NCI-H345 (cell line): ENCODE measurements at places on chromosomes 5 and 9.

DNA sequence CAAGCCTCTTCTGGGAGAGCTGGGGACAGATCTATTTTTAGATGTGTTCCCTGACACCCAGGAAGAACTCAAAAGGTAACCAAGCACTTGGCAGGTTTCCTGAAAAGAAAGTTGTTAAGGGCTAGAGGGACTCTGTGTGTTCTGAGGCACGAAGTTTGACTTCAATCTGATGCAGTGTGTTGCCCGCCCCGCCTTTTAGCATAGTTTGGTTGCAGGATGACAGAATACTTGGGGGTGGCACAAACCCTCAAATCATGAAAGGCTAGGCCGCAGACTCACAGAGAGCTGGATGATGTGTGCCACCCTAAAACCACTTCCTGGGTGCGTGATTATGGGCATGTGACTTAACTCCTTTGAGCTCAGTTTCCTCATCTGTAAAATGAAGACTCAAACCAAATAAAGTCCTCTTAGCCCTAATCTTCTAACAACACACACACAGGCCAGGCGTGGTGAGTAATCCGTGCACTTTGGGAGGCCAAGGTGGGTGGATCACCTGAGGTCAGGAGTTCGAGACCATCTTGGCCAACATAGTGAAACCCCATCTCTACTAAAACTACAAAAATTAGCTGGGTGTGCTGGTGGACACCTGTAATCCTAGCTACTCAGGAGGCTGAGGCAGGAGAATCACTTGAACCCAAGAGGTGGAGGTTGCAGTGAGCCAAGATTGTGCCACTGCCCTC is 12.8 kb upstream of the NDFIP1 start:
- DNase-seq, result no peak

DNA sequence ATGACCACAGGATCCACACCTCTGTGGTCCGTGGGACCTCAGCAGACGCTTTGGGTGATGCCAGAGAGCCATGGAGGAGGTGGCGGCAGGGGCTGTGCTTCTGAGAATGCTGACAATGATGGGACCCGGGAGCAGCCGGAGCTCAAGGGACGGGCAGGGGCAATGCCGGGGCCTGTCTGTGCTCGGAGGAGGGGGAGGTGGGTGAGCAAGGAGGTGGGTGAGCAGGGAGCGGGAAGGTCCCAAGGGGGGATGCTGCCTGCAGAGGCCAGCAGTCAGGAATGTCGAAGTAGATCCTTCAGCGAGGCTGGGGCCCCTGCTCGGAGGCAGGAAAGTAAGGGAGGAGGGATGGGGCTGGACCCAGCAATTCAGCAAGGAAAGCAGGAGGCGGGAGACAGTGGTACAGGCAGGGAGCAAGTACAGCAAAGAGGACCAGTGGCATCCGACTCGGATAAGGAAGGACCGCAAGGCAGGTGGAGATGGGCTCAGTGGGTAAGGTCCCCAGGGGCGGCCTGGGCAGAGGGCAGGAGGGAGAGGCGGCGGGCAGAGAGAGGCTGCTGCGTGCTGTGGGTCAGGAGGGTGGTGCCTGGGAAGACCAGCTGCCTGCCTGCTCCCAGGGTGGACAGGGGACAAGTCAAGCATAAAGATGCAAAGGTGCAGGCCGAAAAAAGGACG is 49.0 kb downstream of the ADAMTS2 start:
- DNase-seq, result no peak

GRCh38 chr9:136008693-136008997 is 47.5 kb upstream of the UBAC1 start:
- DNase-seq, result no peak

DNA sequence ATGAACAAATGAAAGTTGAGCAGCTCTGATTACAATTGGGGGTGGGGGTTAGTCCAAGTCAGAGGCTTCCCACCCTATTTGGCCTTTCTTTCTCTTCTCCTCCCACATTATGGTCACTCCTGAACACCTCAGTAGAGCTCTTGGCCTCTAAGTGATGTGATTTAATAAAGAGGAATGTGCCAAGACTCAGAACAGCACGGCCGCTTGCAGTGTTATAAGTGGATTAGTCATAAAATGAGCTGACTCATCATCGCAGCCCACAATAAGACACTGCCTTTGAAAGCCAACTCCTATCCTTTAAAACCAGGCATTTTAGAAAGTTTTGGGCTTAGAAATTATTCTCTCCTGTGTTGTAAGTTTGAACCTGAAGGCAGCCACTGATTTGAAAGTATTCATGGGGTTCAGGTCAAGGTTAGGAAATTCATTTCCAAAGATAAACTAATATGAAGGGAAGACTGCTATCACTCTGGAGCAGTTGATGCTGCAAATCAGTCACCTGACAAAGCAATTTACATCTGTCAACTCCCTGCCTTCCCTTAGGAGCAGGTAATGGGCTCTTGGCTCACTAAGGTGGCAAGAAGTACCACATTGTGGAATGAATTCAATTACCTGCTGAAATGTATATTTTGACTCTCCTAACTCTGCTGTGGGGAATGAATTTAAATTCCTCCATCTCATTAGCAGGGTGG is 283.6 kb upstream of the NMUR2 start:
- no peak for DNase-seq

GRCh38 chr9:105216440-105217178 is 27.8 kb upstream of the SLC44A1 start:
- no peak for DNase-seq
